Stomach (tissue), 19 donors: ENCODE measurements at places on chromosomes 5 and 9. TPM values are rescaled to one million over a fixed set of nuclear protein-coding genes. Genes with fewer than 3 reads are reported as not detected.

Gene FGD3
- 5.4 TPM for total RNA-seq

Gene ACOT12
- not detected for total RNA-seq

Gene ZNF462
- total RNA-seq: 60.1 TPM

Gene TRIM41
- total RNA-seq: 2.3 TPM

Gene PLAC8L1
- not detected for total RNA-seq

Gene SUB1
- total RNA-seq: 45.5 TPM

Gene PCDHB6
- total RNA-seq: 1.3 TPM

Gene ACTBL2
- not detected for total RNA-seq

Gene LHX3
- not detected for total RNA-seq

Gene DAB2IP
- total RNA-seq: 59.1 TPM

Gene ELP1
- 31.6 TPM for total RNA-seq

Gene DRD1
- not detected for total RNA-seq

Gene MACIR
- 39.7 TPM for total RNA-seq

Gene TXNDC8
- not detected for total RNA-seq

Gene LHX6
- total RNA-seq: 4.6 TPM

Gene PCDHA4
- 2.6 TPM for total RNA-seq

Gene GABRB2
- 2.7 TPM for total RNA-seq

Gene SLC27A4
- 24.1 TPM for total RNA-seq

Gene SV2C
- 1.4 TPM for total RNA-seq

Gene MSX2
- total RNA-seq: 0.18 TPM

Gene PHF24
- total RNA-seq: not detected

Gene TMEM252
- not detected for total RNA-seq

Gene DDX4
- total RNA-seq: not detected

Gene SLC25A2
- total RNA-seq: 0.43 TPM
